ENCODE measurements at places on chromosomes 3 and 15.

DNA sequence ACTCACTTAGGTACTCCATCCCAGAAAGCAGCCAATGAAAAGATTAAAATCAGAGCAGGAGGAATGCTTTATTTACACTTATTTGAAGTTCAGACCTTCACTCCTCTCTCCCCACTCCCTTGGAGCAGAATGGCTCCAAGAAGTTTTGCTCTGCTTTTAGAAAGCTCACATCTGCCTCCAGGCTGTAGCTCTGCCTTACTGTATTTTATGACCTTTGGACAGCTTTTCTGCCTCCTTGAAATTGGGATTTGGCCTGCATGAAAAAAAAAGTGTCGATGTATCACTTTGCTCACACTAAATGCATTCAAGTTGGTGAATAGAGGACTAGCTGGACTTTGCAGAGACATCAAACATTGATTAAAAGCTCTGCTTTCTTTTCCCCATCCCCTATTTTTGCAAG, 95.3 kb downstream of the SLC9A9 start:
- DNase-seq: no peak

GRCh38 chr3:21888656-21889055, 137.6 kb upstream of the ZNF385D start:
- no peak for DNase-seq

DNA sequence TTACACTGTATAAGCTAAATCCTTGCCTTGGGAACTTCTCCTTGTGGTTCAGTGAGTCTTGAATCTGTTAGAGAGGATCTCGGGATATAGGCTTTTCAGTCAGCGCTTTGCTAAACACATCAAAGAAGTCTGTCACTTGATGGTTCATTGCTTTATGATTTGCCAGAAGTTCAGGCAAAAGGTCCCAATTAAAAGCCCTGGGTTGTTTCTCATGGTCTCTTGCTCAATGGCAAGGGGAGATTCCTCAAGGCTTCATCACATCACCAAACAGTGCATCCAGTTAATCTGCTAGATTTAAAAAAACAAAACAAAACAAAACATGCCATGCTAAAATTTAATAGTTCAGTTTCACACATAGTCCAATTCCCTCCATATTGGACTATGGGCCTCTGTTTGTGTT, 114.8 kb downstream of the FILIP1L start:
- no peak for DNase-seq

- no peak for DNase-seq
These were observed 1.9 kb downstream of the FGF7 start for GRCh38 chr15:49424954-49425353.

GRCh38 chr3:128174675-128175590, 21.7 kb downstream of the EEFSEC start:
- no peak for DNase-seq

DNA sequence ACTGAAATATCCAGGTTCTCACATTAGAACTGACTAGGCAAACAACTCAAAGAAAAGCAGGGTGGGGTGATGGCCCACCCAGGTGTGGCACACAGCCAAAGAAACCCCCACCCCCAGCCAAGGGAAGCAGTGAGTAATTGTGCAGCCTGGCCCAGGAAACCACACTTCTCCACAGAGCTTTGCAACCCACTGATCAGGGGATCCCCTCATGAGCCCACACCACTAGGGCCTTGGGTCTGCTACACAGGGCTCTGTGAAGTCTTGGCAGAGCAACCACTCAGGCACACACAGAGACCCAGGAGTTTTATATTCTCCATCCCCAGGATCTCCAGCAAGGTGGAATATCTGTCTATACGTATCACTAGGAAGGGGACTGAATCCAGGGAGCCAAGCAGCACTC, 22.2 kb upstream of the TRIM42 start:
- no peak for DNase-seq

- no peak for DNase-seq
These were observed 75.7 kb downstream of the GAP43 start for GRCh38 chr3:115698851-115699591.

- no peak for DNase-seq
These were observed 50.8 kb upstream of the MUC13 start for GRCh38 chr3:124985349-124985748.

- DNase-seq: no peak
These were observed 65.1 kb downstream of the NEK11 start for GRCh38 chr3:131091768-131092167.

GRCh38 chr3:71350998-71351397, 232.5 kb downstream of the FOXP1 start:
- DNase-seq: no peak

DNA sequence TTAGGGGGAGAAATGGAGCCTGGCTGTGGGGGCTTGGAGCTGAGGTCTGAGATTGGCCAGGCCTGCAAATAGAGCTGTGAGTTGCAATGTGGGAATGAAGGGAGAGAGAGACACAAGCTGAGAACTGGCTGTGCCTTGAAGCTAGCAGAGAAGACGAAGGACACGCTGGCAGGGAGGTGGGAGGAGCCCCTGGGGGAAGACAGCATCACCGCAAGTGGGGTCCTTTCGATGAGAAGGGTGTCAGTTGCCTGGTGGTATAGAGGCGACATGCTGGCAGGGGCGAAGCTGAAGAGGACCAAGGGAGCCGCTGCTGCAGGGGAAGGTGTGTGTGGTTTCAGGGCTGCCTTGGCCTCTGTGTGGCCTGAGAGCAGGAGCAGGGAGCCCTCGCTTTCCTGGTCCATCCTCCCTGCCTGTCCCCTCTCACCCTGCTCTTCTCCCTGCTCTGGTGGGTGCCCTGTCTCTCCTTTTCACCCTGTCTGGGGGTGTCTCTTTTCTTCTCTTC, 5.5 kb downstream of the RHCG start:
- DNase-seq: no peak

DNA sequence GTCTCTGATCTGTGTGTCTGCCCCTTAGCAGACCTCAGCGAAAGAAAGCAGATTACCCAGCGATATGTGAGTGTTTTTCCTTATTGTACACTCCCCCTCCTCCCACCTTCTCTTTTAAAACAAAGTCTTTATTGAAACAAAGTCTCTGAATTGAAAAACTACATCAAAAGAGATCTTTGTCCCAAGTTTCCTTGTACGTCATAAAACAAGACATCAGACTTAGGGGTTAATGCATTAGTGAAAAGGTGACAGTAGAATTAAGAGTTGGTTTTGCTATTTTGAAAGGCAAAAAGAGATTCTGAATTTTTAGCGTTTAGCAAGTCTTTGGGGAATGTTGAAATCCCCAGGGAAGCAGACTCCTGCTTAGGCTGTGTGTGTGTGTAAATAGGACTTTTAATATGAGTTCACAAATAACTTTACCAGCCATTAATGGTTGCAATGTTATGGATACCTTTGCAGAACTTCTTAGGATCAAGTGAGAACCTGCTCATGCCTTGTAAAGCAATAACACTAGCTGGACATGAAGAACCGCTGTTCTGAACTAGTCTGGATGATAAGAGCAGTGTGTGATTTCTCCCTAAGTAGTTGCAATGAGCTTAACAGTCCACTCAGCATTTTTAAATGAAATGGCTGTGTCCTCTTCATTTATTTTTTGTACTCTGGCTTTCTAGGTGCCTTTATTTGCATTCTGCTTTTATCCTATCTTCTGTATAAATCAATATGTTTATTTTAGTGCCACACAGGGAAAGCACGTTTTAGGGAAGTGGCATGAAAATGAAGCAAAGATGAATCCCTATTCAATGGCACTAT, 136.6 kb downstream of the MCTP2 start:
- DNase-seq: no peak

DNA sequence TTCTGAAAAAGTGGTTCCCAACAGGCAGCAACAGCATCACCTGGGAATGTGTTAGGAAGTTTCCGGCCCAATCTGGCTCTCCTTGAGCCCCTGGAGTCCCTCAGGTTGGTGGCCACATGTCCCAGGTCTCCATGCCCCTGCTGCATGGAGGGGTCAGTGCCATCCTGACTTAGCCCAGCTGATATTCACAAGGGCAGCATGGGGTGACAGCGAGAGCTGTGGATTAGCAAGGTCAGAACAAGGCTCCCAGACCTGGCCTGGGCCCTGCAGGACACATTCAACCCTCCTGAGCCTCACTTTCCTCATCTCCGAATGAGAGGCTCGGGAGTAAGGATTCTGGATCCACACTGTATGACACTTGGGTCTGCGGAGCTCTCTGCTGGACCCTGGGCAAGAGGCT, 243.8 kb upstream of the TLE3 start:
- DNase-seq: no peak

DNA sequence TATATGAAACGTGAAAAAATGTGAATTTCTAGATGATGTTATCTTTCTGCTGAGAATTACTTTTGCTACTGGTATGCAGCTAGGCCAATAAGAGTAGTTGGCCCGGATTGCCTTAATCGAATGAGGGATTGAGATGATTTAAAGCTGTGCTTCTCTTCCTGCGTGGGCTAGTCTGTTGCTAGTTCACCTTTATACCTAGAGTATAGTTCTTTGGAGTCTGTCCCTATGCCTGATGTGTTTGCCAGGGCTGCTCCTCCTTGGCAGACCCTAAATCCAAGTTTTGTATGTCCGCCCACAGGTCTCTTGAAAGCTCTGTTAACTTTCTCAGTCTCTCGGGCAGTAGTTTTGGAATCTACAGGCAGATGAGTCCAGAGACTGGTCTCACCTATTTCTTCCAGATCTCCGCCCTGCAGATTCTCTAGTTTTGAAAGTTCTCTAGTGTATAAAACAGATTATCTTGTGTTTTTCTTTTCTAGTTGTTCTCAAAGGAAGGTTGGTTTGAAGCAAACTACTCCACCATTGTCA, 64.9 kb downstream of the MEF2A start:
- DNase-seq: no peak

DNA sequence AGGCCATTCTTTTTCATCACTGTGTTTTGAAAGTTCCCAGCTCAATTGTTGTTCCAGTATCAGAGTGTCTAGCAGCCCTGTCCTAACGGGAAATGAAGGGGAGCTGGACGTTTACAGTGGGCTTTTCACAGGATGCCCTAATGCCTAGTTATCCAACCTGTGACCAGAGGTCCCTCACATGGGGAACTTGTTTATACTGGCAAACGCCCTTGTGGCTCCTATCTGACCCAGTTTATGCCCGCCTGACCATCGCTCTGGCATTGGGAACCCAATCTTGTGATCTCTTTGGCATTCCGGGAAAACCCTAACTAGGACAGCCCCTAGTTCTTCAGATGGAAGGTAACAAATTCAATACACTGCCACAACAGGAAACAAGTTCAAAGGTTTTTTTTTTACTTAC, 14.5 kb upstream of the MYRIP start:
- no peak for DNase-seq
